CD4-positive, alpha-beta T cell (primary cell): ENCODE measurements at places on chromosomes 6 and 20.
A peak's percentile ranks its signal among the peaks of the same experiment; 100 is the strongest.

- DNase-seq = no peak
Observed at GRCh38 chr6:137424251-137424650, 69.9 kb downstream of the OLIG3 start.

GRCh38 chr6:143872201-143872600 is 7.9 kb downstream of the ZC2HC1B start:
- DNase-seq = no peak

DNA sequence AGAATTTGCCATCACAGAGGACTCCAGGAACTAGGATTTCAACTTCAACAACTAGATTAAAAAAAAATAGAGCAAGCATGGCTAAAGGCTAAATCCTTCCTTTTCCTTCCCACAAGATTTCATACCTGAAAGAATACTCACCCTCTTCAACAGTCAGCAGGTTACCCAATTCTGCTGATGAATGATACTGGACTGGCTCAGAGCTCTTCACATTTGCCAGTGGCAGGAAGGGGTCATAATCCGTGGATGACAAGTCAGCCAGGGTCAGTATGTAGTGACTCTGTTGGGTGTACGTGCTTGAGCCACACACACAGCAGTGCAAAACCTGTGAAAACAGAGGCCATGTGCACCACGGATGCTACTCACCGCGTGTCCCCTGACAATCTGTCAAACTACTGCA is 152.9 kb downstream of the INSM1 start:
- DNase-seq = no peak

- no peak for DNase-seq
Observed at GRCh38 chr6:91083211-91083610, 496.3 kb upstream of the MAP3K7 start.

- no peak for DNase-seq
Observed at GRCh38 chr6:101399616-101400162, 6.2 kb downstream of the GRIK2 start.

DNA sequence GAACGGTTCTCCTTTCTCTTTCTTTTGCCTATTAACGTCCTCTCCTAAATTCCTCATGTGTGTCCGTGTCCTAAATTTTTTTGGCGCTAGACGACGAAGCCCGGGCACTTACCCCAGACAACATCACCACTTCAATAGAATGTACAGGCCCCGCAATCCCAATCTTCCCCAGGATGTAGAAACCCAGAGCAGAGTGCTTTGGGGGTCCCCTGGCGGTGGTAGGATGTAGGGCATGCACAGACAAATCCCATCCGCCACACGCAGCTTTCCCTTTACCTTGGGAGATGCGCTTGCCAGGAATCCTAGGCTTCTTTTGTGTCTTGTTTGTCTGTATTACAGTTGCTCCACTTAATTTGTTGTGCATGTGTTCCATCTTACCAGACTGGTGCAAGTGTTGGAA is 417.3 kb upstream of the ARID1B start:
- no peak for DNase-seq

GRCh38 chr20:19301843-19302242 is 89.4 kb downstream of the SLC24A3 start:
- DNase-seq = no peak

DNA sequence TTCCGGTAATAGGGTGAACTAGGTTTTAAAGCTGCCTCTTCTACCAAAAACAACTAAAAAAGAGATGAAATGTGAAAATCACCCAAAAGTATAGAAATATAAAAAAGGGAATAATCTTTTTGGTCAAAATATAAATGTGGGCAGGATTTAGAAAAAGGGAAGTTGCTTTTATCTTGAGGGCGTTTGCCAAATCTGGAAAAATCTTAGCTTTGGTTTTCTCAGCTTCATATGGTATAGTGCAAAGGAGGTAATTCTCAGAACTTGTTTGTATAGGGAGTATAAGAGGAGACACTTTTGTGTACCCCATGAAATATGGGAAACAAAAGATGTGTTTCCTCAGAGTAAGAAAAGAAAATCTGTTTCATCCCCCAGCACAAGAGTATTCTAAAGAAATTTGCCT is 54.2 kb upstream of the TRIM26 start:
- no peak for DNase-seq

DNA sequence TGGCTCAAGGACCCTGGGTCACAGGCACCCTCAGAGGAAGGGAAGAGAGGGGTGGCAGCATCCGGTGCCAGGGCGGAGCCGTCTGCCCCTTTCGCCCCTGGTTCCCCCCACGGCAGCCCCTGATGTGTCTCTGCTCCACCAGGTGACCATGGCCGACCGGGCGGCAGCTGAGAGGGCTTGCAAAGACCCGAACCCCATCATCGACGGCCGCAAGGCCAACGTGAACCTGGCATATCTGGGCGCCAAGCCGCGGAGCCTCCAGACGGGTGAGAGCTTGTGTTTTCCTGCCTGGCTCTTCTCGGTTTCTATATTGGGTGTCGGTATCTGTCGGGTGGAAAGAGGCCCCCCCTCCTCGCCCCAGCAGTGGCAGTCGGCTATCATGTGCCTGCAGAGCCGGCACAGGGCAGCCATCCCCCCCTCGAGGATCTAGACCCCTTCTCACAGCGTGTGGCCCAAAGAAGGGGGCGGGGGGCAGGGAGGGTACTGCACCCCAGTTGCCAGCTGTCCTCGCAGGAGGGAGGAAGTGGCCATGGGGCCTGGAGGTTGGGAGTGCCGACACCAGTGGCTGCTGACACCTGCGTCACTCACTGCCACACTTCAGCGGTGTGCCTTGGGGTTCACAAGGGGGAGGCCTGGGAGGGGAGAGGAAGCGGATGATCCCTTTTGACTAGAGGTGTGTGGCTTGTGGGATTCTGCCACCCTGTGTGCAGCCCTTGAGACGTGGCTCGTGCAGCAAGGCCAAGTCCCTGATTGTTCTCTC is 1.5 kb downstream of the RBM38 start:
- peak; percentile 82 for DNase-seq

GRCh38 chr6:170288852-170289179 is 2.1 kb downstream of the DLL1 start:
- DNase-seq = no peak

DNA sequence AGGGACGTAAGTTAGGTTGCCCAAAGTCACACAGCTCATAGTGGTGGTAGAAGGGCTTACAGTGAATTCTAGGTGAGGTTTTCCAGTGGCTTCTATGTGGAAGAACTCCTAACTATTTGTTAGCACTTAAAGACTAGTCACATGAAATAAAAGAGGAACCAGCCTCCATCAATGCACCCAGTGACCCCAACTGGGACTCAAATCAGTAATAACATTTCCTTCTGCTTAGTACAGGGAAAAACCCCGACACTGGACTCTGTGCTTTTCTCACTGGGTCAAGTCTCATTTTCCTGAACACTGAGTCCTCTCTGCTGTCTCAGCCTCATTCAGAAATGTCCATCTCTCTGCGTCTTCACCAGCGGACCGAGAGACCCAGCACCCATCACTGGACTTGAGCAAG is 89.2 kb downstream of the SLC22A23 start:
- DNase-seq = peak; percentile 43

GRCh38 chr6:5446362-5447075 is 185.2 kb downstream of the FARS2 start:
- DNase-seq = no peak

GRCh38 chr6:130020907-130021629 is 2.7 kb downstream of the L3MBTL3 start:
- DNase-seq = peak; percentile 68

DNA sequence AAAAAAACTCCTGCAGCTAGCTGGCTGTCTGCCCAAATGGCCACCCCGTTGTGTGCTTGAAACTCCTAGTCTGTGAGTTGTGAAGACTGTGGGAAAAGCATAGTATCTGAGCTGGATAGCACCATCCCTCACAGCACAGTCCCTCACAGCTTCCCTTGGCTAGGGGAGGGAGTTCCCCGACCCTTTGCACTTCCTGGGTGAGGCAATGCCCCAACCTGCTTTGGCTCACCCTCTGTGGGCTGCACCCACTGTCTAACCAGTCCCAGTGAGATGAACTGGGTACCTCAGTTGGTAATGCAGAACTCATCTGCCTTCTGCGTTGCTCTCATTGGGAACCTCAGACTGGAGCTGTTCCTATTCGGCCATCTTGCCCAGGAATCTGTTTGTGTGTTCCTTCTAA is 260.6 kb upstream of the STXBP5 start:
- no peak for DNase-seq

- no peak for DNase-seq
Observed at GRCh38 chr6:53915026-53915691, 120.4 kb downstream of the LRRC1 start.

GRCh38 chr20:20241976-20242375 is 125.9 kb upstream of the INSM1 start:
- DNase-seq = no peak
